Posterior cingulate gyrus (tissue), 11 donors: ENCODE measurements at places on chromosomes 3 and 15.

- DNase-seq: no peak
These were observed 121.2 kb downstream of the TLE3 start for GRCh38 chr15:69976366-69976994.

DNA sequence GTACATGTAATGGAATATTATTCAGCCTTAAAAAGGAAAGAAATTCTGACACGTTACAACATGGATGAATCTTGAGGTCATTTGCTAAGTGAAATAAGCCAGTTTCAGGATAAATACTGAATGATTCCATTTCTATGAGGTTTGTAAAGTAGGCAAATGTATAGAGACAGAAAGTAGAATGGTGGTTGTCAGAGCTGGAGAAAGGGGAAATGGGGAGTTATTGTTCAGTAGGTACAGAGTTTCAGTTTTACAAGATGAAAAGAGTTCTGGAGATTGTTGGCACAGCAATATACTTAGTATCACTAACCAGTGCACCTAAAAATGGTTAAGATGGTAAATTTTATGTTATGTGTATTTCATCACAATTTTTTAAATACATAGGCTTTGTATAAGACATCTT lies 60.6 kb downstream of the USP8 start:
- no peak for DNase-seq

- no peak for DNase-seq
These were observed 571 bp downstream of the FES start for GRCh38 chr15:90884719-90885431.

DNA sequence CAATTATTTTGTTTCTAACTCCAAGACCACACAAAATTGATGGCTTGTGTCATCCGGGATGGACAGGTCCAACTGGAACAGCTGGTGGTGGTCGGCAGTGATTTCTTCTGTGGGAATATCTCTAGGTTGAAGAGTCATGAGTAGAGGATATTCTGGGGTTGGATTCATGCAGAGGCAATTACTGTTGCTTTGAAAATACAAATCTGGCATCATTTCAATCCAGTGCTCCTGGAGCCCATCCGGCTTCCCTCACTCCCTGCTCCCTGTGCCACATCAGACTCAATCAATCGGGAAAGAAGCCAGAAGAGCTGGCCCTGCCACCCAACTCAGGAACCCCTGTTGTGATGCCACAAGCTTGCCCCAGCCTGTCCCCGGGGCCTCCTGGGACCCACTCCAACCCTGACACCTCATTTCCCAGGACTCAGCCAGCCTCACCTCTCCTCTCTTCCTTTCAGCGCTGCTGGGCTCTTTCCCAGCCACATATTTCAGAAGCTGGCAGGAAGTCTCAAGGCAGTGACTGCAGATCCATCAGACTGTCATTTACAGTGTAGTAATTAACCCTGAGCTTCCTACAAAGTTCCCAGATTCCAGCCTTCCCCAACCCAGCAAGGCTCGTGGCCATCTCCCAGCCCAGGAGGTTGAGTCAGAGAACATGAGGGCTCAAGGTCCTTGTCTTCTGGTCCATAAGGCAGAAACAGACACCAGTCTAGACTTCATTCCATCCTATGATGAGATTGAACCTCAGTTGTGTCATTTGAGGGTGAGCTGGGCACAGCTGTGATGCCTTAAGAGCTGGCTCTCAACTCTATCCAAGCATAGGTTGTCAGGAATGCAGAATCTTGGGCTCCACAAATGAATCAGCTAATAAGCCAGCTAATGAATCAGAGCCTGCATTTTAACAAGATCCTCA lies 114.0 kb downstream of the FAM174B start:
- DNase-seq: no peak

GRCh38 chr15:91472316-91472756 lies 372.3 kb downstream of the SV2B start:
- no peak for DNase-seq

DNA sequence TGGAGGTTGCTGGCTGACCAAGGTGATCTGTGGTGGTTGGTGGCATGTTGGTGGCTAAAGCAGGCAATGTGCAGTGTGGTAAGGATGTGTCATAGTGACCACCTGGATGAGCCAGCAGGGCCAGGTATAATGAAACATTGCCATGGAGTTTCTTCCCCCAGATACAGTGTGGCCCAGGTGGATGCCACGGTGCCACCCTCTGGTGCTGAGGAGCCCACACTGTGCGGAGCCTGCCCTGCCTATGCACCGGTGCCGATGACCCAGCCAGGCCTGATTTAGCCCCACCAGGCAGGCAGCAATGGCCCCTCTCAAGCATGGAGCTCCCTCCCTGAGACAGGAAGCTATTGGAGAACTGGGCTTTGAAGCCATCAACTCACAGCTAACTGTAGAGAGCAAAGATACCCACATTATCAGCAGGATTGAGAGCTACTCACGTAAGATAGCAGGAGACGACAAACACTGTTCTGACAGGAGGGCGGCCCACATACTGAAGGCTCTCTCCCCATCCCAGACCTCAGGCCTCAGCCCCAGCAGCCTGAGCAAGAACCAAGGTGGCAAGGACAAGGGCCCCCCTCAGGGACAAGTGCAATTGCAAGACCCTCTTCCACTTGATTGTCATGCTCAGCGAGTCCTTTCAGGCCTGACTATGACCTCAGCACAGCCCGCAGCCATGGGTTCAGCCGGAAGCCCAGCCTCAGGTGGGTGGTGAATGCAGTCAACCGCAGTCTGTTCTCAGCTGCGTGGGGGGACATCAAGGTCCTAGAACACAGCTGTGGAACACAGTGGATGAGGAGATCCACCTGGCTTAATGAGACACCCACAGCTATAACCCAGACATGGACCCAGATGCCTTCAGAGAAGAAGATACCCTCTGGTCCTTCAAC lies 82.8 kb upstream of the CDV3 start:
- DNase-seq: no peak

DNA sequence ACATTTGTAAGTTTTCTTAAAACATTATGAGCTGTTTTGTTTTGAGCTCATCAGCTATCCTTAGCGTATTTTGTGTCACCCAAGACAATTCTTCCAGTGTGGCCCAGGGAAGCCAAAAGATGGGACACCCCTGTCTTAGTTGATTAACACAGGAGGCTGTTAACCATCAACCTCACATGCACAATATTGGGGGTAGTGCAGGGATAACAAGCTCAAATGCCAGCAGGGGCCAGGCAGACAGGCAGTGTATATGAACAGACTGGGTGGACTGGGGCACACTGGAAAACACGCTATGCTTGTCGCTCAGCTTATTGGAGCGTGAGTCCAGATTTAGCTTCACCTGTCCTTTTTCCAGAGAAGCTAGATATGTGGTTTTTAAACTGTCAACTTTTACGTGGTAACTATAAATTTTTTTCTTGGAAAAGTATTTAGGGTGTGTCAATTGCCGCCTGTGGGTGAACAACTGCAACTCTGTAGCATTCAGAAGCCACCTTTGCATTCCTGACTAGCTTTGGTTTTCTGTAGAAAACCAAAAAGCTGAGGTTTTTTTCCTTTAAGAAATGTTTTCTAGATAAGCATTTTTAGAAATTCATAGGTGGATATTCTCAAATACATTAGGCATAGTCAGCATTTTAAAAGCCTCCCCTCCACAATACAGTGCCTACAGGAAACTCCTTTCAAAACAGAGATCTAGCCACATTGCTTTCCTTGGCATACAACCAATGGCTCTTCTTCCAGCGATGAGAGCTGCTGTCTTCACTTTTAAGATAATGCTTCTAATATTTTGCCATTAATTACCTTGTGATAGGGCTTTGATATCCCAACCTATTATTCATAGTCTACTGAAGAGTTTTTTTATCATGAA lies 14.6 kb downstream of the PSMD6 start:
- DNase-seq: no peak

DNA sequence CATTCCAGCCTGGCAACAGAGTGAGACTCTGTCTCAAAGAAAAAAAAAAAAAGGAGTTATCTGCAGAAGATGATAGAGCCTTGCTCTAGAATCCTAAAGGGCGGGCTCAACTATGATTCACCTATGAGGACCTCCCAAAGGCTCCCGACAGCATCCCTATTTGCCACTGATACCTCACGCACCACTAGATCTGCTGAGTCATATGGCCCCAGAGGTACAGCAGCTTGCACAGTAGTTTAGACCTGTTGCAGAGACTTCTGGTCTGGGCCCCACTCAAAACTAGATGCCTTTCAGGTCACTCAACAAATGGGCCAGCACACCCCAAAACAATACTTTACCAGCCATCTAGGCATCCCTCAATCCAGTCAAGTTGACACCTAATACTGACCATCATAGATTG lies 38.1 kb upstream of the PTX3 start:
- no peak for DNase-seq

- DNase-seq: peak; percentile 86
These were observed 39.8 kb downstream of the CHDH start for GRCh38 chr3:53806182-53807116.
